ENCODE measurements at places on chromosomes 4 and X.

- no peak for DNase-seq
These were observed 606.0 kb upstream of the PITX2 start for GRCh38 chr4:111228874-111229273.

DNA sequence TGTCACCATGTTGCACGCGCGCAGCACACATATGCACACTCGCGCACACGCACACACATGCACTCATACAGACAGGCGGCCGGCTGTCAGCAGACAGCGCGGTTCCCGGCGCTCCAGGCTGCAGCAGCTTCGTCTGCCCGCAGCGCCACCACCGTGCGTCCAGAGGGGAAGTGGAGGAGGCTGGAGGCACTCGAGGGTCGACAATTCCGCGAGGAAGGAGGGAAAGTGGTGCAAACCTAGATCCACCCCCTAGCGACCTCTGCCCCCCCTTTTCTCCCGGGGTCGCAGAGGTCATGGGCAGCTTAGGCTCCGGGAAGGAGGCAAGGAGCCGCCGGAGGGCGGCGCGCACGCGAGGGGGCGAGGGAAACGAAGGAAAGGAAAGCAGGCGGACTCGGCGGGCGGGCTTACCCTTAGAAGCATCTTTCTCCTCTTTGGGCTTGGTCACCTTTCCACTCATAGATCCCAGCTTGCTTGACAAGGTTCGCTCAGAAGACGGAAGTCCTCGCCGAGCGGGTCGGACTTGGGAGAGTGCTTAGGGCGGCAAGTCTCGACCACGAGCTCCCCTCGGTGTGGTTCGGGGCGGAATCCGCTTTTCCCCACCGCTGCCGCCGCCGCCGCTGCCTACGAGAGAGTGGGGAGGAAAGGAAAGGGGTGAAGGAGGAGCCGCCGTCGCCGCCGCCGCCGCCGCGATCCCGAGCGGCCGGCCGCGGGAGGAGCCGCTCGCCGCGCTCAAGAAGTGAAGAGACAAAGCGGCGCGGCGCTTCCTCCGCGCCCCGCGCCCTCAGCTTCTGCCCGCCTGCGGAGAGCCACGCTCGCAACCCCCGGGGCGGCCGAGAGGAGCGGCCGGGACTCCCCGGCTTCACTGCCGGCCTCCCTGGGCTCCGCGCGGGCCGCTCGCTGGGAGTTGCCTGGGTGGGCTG is 326.6 kb upstream of the F9 start:
- DNase-seq = no peak

- peak; percentile 60 for DNase-seq
These were observed 215.6 kb upstream of the GYPA start for GRCh38 chr4:144355811-144356757.

DNA sequence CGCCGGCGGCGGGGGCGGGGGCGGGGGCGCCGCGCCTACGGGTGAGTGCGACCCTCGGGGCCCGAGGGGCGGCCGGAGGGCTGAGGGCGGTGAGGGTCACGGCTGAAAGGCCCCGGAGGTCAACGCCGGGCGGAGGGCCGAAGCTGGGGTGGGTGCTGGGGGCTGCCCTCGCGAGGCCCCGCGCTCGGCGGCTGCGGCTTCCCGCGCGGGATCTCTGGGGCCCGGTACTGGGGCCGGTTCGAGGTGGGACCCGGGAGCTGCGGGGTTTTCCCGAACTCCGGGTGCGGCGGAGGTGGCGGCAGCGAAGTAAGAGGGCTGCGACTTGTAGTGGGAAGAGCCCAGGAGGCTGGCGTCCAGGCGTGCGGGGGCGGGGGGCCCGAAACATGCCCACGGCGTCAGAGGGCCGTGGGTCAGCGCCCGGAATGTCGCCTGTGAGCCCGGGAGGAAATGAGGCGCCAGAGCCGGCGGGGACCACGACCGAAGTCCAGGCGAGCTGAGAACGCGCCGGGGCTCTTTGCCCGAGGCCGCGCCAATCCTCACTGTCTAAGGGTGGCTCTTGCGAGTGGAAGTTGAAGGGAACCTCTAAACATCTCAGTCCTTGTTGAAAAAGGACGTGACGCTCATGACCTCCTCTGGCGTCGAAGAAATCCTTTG is 407 bp downstream of the IL13RA1 start:
- DNase-seq = no peak

DNA sequence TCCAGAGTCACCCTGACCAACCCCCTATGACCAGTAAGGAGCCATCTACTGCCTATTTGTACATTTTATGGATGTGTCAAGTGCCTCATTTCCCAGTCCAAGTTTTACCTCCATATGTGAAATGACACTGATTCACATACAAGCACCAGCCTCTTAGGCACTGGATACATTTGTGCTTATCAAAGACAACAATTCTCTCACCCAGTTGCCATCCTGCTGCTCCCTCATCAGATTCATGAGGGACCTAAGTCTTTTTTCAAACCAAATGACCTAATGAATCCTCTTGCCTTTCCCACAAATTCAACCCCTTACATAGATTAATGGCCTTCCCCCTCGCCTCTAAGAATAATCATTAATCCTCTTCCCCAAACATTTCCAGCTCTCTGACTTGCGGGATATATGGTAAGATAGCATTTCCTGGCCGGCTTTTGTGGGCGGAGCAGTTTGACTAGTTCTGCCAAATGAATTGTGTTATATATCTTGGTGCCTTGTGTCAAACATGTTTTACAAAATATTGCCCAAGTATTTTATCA is 233.9 kb downstream of the ARAP2 start:
- no peak for DNase-seq

- DNase-seq = no peak
These were observed 126.7 kb upstream of the MBNL3 start for GRCh38 chrX:132615391-132616131.

DNA sequence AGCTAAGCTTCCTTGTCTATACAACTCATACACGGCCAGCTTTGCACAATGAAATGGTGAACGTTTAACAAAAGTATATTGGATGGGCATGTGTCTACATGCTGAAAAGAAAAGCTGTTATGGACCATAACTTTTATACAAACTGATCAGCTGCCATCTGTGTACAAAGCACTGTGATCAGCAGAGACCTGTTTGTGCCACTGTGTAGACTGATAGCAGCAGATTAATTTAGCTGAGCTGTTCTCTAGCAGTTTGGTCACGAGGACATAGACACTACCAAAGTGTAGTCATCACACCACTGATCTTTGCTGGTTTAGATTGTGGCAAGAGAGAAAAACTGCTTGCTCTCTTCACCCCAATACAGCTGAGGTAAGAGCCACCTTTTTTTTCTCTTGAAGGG is 124.5 kb downstream of the RAPGEF2 start:
- no peak for DNase-seq

GRCh38 chr4:41095192-41095872 is 119.0 kb downstream of the APBB2 start:
- DNase-seq = no peak

GRCh38 chr4:165476214-165477098 is 97.6 kb downstream of the CPE start:
- no peak for DNase-seq

DNA sequence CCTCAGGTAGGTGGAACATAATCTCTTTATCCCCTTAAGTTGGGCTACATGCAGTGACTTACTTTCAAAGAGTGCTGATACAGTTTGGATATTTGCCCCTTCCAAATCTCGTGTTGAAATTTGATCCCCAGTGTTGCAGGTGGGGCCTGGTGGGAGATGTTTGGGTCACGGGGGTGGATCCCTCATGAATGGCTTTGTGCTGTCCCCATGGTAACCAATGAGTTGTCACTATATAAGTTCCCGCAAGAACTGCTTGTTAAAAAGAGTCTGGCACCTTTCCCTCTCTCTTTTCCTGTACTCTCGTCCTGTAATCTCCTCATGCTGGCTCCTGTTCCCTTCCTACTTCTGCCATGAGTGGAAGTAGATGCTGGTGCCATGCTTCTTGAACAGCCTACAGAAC is 71.3 kb downstream of the GLRA3 start:
- DNase-seq = no peak

DNA sequence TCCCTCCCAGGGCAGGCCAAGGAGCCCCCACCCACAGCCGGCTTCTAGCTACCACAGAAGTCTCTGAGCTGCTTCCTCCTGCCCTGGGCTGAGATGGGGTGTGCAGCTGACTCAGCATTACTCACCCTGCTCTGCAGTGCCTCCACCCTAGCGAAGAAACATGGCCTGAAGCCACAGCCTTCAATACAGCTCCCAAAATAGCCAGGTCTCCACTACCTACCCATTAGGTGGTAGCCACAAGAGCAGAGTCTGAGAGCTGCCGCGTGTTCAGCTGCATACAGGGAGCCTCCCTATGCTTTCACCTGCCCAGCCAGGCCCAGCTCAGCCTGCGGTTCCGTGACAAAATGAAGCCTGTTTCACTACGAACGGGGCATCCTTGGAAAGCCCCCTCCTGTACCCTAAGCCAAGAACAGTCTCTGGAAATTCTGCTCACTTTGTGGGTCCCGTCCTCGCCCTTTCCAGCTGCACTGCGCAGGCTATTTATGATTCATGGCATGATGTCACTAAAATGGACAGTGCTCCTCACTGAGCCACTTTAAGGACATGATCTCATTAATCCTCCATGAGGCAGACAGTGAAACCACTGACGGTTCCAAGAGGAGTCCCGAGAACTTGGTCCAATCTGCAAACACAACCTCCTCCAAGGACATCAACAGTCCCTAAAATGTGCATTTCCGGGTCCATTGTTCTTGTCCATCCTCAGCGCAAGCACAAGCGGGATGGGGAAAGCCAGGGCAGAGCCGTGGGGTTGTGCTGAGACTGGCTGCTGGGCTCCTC is 20.2 kb downstream of the WDR1 start:
- peak; percentile 53 for DNase-seq

DNA sequence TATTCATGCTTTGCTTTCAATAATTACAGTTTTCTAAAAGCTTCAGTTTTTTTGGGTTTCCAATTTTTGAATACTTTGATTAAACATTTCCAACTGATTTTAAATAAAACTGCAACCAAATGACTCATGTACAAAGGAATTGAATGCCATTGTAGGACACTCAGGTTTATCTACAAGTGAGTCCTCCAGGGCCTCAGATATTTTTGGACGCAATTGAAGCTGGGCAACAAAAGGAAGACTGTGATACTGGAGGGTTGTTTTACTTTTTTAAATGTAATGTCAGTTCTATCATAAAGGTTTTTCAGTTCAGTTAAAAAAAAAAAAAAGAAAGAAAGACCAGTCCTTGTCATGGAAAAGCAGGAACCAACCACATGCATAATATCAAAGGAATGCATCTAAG is 64.2 kb downstream of the MAGEA10 start:
- DNase-seq = no peak

DNA sequence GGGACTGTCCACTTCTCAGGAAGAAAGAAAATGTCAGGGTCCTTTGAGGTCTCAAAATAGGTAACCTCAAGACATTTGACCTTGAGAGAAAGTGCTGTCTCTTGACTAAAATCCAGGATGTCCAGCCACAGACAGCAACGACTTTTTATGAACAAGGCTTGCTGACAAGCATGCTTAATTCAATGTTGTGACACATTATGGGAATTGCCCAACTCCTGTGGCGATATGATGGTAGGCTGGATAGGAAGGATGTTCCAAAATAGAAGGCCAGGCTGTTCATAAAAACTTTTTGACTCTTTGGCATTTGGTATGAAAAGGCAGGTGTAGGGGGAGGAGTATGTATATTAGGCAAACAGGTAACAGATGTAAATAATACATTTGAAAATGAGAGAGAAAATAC is 50.8 kb upstream of the EDNRA start:
- DNase-seq = no peak

DNA sequence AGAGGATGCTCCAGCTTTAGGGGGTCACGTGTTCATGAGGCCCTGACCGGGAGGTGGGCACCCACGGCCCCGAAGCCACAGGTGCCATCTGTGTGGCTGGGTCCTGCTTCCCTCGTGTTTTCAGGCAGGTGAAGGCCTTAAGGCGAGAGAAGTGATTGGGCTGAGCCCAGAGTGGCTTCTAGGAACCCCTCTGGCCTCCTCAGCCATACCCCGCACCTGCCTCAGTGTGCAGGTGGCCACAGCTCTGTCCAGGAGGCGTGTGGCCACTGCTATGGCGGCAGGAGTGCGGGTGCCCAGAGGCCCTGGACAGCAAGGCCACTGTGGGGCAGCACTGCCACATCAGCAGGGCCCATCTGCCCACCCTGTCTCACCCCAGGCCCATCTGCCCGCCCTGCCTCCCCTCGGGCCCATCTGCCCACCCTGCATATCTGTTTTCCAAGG is 25.0 kb downstream of the NKX1-1 start:
- no peak for DNase-seq

DNA sequence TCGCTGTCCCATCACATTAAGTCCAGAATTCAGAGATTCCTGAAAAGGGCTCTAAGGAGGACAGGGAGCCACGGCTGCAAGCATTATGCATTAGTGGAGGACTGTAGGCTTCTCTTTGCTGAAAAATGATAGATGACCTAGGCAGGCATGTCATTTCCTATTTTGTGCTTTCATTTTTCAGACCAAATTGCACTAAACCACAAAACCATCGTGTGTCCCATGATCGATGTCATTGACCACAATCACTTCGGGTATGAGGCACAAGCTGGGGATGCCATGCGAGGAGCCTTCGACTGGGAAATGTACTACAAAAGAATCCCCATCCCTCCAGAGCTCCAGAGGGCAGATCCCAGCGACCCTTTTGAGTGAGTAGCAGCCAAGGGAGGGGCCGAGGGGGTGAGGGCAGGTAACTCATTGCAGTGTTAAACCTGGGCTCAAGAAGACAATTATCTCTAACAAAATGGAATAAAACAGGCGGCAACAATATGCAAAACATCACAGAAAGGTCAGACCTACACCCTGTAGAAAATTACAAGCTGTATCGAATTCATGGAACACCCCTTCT is 355.2 kb upstream of the GALNT7 start:
- peak; percentile 3 for DNase-seq

DNA sequence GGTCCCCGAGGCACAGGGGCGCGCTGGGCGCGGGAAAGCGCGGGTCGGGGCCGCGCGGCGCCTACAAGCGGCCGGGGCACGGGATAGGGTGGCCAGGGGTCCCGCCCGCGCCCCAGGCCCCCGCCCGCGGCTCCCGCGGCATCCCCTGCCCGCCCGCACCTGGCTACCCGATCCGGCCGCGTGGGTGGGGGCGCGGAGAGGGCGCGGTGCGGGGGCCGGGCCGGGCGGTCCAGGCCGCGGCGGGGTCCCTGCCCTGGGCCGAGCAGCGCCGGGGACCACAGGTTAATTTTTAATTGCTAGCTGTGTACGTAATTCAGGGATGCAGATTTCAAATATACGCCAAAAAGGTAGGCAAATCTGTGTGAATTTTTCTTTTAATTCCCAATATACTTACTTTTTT is 44.3 kb upstream of the FAM47C start:
- DNase-seq = no peak

- no peak for DNase-seq
These were observed 11.3 kb upstream of the BLTP1 start for GRCh38 chr4:122140834-122141233.

DNA sequence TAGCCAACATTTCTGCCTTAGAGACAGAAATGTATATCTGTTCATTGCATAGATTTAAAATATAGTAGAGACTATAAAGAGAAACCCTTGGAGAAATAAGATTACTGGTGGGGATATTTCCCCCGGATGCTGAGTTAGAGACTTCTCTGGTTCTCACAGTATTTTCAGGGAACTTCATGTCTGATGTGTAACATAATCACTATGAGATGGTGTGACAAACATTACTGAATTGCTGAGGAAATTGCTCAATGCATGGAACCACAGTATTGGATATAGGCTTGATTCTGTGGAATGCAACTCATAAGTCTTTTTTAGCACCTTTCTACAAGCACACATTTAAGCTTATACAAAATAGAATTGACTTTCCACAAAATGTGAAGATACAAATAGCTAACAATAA is 152.7 kb downstream of the SOWAHB start:
- no peak for DNase-seq
